NB4 (cell line): ENCODE measurements at places on chromosomes 11 and 22.
A peak's percentile ranks its signal among the peaks of the same experiment; 100 is the strongest.

GRCh38 chr11:83092488-83093384 lies 21.0 kb upstream of the RAB30 start:
- DNase-seq = no peak

DNA sequence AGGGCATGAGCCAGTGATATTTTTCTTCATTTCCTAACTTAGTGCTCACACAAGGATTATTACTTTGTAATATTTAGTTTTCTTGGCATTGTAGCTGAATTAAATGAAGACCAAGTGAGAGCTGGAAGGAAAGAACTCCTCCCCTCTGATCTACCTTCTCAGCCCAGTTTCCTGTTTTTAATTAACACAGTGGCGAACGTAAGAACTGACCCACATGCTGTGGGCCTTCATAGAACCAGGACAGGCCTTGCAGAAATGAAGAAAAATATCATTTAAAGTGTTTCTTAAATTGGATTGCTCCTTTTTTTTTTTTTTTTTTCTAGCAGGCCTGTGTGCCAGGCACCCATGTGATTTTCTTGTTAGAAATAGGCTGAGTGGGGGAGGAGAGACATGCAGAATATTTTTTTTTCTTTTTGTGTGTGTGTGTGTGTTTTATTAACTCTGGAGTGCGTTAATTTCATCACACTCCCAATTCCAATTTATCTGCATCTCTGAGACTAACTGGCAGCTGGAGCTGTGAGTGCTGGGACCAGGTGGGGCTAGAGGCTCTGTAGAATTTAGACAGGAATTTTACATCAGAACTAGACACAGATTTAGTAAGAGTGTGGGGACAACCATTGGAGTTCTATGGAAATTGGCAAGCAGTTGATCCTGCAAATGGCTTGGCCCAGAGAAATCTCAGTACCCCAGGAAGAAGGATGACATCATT lies 320.5 kb downstream of the DDX10 start:
- no peak for DNase-seq

DNA sequence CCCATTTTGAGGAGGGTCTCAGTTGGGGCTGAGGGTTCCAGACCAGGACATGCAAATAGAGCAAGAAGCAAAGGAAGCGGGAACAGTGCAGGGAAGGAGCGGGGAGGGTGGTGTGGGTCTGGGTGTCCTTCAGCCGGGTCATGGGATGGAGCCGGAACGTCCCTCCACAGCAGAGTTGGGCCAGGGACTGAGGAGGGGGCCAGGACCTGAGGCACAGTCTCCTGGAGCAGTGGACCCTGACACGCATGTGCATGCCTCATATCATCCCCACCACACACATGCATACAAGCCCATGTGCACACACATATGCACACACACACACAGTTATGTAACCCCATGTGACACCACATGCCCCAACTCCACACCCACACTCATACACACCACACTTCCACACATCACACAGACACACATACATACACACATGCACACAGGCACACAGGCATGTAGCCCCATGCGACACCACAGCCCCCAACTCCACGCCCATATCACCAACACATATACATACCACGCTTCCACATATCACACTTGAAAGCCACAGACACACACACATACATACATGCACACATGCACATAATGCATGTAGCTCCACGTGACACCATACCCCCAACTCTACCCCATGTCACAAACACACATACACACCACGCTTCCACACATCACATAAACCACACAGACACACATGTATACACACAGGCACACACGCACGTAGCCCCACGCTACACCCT lies 1026.6 kb downstream of the BRD1 start:
- no peak for DNase-seq

DNA sequence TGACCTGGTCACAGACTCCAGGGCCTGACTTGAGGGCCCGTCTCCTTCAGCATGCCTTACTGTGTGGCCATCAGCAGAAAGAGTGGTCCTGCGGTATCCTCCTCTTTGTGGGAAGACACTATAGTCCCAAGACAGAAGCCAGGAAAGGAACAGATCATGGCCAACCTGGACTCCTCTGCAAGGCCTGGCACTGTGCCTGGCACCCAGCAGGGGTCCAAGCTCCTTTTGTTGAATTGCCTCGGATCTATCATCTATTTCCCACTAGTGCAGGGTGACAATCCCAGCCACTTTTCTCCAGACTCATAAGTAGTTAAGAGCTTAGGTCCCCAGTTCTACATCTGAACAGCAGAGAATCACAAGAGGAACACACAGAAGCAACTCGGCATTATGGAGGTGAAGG lies 27.0 kb downstream of the DSCAML1 start:
- no peak for DNase-seq

DNA sequence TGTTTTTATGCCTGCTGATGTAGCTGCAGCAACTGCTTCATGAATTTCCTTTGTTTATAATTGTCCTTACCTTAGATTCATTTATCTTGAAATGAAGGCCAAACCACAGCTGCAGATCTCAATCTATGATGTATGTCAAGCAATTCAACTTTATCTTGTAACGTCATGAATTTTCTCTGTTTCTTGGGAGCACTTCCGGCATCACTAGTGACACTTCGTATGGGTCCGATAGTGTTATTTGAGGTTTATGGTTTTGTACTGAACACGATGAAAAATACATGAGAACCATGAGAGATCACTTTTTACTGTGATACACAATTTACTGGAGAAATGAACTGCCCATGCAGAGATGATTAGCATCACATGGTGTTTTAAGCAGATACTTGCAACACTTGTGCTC lies 98.5 kb downstream of the CSTPP1 start:
- no peak for DNase-seq

DNA sequence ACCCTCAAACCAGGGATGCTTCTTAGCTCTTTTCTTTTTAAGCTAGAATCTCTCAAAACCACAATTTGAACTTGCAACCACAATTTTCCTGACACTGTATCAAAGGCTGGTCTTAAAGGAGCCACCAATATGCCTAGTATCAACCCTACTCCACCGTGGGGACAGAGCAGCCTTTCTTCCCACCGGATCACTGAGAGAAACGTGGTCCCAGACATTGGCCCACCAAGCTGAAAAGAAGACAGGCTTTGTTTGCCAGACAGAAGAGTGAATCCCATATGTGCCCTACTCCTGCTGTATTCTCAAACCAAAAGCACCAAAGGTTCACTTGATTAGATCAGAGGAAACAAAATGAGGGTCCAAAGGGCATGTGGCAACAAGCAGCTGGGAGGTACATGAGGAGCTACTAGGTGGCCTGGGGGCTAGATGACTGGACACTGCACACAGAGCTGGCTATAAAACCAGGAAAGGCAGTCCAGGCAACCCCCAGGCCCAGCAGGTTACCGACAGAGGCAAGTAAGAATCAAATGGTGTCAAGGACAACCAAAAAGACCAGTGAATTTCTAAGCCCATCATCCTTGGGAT lies 3.6 kb upstream of the VWCE start:
- DNase-seq = no peak

- DNase-seq = no peak
Measured at GRCh38 chr11:18352581-18352980, 30.2 kb downstream of the GTF2H1 start.

DNA sequence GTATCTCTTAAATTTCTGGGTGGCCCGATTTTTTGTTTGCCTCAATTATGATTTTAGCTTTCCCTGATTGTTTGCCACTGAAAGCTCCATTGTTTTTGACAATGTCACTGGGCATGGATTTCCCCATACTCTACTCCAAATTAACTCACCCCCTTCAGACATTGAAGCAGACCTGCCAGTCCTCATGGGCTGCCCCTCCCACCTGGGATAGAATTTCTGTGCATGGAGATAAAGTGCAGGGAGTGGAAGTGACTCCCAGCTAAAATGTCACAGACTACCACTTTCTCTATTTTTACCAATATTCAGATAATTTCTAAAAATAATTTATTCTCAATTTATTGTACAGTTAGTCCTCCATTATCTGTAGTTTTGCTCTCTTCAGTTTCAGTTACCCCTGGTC lies 79.1 kb upstream of the CLPB start:
- no peak for DNase-seq

- DNase-seq = peak; percentile 53
Measured at GRCh38 chr22:27150544-27150941, 493.2 kb downstream of the MIAT start.

DNA sequence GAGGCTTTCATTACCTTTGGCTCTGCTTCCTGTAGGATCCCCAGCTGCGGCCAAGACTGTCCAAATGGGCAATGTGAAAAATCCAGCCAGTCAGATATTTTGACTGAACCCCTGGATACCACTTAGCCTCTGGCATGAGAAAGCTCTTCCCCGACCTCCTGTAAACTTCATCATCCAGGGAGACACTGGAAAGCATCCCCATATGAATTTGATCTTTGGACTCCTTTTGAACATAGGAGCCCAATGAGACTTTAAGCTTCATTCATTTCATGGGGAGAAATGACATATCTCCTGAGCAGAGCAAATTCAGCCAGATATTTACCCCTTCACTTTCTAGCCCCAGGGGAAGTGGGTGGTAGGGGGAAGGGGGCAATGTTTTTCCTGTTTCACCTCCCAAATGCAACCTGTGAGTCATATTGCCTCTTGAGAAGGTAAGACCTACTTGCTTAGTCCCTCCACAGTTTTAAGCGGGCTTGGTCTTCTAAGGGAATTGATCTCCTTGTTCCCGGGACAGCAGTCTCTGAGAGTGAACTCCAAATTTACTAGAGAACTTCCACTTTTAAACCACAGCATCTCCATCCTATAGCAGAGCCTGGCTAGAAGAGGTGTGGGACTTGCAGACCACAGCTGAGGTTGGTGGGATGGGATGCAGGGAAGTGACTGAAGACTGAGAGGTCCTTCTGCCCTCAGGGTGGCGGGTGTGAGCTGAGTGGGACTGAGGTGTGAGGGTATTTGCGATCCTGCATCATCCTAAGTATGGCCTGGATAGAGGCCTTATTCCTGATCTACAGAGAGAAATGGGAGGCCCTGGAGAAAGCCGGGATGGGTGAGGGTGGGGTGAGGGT lies 20.3 kb upstream of the POU2AF1 start:
- no peak for DNase-seq

GRCh38 chr11:117940736-117941135 lies 11.5 kb upstream of the TMPRSS13 start:
- no peak for DNase-seq

DNA sequence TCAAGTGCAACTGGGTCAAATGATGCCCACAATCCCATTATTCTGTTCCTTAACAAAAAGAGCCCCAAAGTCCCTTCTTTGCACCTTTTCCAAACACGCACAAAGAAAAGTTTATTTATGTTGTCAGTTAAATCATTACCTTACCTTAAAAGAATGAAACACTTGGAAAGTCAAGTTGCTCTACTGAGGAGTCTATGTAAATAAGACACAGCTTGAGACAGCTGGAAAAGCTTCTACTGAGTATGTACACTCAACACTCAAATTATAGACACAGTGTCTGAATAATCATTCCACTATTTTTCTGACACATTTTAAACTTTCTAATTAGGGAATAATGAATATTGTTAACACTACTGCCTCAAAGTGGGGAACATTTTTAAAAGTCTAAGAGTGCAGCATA lies 21.6 kb upstream of the PHLDA2 start:
- DNase-seq = no peak

DNA sequence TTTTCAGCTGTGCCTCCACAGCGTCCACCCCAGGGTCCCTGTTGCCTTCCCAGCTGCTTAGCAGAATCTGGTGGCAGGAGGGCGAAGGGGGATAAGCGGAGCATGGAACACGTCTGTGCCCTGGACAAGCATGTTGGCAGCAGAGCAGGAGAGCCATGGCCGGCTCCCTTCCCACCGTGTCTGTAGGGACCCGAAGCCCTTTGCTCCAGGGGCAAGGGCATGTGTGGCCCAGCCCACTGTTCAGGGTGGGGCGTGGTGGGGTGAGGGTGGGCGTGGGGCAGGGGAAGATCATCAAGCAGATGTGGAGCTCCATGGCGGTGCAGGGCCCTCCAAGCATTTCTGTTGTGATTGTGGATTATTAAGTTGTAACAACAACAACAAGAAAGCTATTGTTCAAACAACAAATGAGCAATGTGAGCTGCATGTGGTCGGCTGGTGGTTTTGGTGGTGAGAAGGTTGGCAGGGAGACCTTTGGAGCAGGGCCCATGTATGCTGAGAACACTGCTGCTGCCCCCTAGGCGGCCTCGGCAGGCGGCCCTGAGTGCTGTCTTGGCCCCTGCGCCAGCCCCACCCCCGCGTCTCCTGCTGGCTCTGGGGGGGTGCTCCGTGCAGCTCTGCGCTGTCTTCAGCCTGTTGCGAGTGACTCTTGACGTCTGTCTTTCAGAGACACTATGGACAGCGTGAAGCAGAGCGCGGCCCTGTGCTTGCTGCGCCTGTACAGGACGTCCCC lies 50.9 kb downstream of the AP2A2 start:
- DNase-seq = peak; percentile 39

GRCh38 chr11:60367896-60368295 lies 10.4 kb upstream of the MS4A7 start:
- DNase-seq = no peak

DNA sequence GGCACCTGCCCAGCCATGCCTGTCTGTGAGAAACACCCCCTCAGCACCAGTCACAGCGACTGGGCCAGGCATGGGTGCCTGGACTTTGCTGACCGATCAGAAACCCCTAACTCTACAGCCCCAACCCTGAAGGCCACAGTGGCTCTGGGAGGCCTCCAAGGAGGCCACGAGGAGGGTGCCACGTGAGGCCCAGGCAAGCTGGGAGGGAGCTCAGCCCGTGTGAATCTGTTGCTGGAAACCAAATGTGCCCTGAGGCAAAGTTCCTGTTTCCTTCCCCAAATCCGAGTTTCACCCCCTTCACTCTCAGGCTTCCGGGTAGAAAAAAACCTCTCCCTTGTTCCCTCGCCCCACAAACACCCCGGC lies 1.3 kb downstream of the UNC93B1 start:
- DNase-seq = peak; percentile 67

- DNase-seq = peak; percentile 91
Measured at GRCh38 chr11:77047007-77047927, 13.1 kb downstream of the B3GNT6 start.

DNA sequence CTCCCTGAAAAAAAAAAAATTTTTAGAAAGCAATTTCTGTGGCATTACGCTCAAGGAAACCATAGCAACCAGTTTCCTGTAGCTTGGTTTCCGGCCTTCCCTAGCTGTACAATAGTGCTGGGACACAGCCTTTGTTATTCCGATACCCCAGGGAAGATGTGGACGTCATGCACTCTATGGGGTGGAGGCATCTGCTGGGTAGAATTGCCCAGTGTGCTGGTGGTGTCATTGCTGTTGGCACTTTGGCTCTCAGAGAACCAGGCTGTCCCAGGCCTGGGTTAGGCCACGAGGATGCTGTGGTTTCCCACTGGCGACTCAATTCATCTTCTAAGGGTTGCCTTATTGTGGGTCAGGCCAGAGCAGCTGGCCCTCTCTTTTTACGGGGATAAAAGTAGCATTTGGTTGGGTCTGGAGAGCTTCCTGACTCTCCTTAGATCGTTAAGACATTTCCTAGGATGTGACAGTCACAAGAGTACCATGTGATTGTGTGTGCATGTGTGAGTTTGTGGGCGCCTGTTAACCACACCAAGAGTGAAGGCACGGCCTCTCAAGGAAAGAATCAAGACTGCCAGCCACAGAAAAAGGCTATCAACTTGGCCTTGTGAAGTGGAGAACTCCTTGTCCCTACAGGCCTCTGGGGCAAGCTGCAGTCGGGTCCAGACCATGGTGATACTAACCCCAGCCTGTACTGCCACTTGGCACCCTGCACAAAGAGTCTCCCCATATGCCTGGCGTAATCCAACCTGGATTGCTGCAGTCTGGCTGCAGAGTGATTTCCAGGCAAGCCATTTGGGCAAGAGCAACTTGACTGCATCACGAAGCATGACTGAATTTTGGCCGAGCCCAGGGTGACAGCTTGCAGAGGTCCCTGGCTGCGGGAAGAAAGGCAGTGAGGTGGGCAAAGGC lies 35.9 kb upstream of the NAV2 start:
- peak; percentile 18 for DNase-seq

GRCh38 chr11:76292583-76293188 lies 86.4 kb upstream of the WNT11 start:
- no peak for DNase-seq
